ENCODE measurements at places on chromosomes 2 and 18.

DNA sequence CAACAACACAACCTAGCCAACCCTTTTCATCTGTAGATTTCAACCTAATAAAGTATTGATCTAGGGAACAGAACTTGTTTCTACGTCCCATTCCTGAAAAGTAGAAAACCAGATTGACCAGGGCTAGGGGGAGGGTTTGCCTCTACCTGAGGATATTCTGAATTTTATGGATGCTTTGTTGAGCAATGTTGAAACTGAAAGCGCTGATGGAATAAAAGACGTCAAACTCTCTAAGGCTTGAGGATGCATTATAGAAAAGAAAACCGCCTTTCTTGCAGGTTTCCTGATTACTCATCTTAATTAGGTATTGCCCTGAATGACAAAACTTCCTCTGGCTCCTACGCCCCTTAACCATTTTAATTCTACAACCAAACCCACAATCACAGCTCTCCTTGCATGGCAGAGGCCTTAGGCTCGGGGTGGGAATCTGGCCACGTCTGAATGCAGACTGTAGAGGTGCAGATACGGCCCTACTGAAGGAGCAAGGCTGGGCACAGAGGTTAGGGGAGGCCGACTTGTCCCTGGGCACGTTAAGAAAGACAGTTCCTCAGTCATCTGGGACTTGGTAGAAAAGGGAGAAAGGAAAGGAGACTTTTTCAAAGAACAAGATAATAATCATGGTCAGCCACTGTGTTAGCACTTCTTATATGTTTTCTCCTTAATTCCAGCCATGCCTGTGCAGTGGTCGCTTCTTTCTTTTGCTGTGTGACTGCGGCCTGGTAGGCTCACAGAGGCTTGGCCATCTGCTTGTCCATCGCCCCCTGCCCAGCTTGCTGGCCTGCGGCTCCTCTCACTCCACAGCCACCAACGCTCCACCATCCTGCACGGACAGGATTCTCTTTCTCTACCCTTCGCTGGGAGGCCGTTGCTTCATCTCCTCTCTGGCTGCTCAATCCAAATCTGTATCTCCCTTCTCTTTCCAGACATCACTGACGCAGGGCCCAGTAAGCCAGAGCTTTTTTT is 209.5 kb downstream of the VAPA start:
- no peak for DNase-seq

DNA sequence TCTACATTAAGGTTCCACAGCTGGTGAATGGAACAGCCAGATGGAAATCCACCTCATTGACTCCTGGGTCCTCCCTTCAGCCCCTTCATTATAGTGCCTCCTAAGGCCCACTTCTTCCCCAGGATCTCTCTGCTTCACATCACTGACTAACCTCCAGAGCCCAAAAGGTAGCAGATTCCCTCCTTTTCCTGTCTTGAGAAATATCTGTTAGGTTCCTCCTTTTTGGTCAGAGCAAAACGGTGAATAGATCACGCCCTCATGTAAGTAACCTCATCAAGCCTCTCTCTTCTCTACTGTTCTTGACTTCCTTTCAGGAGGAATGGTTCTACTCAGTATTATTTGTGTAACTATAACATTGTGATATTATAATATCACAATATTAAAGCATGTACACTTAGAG is 155.0 kb upstream of the SRD5A2 start:
- no peak for DNase-seq

GRCh38 chr2:133039531-133039930 is 369.5 kb upstream of the LYPD1 start:
- no peak for DNase-seq

DNA sequence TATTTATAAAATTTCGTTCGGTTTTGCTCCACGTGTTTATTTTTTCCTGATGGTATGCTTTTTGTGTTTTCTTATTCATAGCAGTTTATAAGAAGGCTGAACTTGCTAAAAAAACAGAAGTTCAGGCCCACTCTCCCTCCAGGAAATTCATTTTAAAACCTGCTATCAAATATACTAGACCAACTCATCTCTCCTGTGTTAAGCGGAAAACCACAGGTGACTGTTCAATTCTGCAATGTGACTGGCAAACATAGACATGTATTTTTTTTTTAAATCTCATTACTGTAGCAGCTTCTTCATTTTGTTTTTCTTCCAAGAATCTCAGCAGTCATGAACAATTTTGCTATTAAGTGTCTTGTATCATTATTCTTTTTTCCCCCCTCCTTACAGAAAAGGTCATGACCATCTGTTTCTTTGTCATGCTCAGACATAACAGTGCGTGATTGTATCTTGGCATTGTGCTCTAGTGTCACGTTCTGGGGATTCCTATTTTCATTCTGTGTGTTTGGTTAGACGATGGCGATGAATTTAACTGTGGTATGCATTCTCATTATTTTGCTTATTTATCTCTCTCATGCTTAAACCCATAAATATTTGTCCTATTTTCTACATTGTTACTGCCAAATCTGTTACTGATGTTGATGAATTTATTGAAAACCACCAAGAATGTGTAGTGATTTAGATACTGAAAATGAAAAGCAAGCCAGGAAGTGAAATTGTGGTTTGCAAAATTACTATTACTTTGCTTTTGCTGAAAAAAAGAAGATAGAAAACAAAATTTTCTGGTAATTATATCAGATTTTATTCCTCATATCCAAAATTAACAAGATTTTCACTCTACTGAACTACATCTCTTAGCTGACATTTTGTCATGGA is 74.6 kb upstream of the UNC80 start:
- no peak for DNase-seq

DNA sequence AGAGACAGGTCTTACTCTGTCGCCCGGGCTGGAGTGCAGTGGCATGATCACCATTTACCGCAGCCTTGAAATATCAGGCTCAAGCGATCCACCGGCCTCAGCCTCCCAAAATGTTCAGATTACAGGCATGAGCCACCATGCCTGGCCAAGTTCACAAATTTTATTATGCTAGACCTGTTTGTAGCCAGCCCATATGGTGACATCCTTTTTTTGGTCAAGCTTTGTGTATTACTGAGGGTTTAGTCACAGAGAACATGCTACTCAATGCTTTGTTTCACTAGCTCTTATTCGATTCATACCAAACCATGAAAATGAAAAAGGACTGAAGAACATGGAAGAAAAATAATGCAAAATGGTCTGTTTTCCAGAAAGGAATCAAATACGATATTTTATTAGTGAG is 41.4 kb downstream of the DGKD start:
- no peak for DNase-seq

DNA sequence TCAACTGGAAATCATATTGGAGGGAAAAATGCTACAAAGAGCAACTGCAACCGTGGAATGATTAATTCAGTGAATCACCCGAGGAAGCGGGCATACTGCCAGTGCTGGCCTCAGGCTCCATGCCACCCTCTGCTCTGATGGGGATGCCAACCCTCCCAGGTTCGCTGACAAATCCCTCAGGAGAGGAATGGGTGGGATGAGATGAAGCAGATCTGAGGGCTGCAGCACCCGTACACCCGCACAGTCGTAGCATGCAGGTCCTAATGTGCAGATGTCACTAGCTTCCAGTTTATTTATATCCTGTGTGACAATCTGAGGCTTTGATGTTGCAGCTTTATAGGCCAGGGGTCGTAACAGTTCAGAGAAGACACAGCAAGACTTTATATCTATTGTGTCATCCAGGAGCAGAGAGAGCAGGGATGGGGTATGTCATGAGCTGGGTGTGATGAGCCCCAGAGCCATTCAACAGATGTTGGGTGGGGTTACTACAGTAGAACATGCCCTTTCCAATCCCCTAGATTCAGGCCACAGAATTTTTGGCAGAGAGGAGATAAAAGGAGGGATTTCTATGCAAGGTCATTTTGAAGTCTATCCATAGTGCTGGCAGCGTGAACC is 44.6 kb downstream of the DPP4 start:
- DNase-seq = no peak

- no peak for DNase-seq
Observed at GRCh38 chr2:219634951-219635751, 7.7 kb downstream of the SLC4A3 start.

DNA sequence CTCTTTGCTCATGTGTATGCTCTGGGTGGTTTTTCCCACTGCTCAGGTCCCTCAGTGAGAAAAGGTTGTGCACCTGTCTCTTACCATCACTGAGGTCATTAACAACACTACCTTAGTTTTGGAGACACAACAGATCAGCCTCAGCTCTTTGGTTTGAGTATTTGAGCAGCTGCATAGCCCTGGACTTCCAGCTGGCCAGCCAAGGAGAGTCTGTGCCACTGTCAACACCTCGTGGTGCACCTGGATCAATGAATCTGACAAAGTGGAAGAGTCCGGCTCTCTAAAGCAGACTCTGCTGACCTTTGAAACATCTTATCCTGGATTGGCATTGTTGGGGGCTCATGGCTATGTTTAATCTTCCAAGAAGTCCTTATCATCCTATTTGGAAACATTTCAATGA is 30.0 kb downstream of the SERPINB8 start:
- DNase-seq = no peak
